ENCODE measurements at places on chromosomes 12 and 14.

GRCh38 chr12:57775563-57776246 is 3.3 kb downstream of the EEF1AKMT3 start:
- no peak for DNase-seq

- no peak for DNase-seq
Measured at GRCh38 chr12:124557518-124558223, 9.7 kb downstream of the NCOR2 start.

DNA sequence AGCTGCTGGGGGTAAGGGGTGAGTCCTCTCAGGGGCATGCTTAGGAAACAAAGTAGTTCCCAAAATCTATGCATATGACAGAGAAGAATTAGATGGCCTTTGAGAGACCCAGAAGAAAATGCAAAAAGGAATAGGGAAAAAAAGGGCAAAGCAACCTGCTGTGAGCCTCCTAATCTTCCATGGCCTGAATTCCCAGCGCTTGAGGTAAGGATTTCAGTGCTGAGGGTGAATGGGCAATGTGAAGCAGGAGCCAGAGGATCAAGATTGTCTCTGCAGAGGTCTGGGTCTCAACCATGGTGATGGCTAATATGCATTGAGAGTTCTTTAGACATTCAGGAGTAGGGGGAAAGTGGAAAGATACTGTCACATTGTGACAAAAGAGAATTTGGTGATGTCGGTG is 31.5 kb downstream of the GPR65 start:
- DNase-seq, result no peak

DNA sequence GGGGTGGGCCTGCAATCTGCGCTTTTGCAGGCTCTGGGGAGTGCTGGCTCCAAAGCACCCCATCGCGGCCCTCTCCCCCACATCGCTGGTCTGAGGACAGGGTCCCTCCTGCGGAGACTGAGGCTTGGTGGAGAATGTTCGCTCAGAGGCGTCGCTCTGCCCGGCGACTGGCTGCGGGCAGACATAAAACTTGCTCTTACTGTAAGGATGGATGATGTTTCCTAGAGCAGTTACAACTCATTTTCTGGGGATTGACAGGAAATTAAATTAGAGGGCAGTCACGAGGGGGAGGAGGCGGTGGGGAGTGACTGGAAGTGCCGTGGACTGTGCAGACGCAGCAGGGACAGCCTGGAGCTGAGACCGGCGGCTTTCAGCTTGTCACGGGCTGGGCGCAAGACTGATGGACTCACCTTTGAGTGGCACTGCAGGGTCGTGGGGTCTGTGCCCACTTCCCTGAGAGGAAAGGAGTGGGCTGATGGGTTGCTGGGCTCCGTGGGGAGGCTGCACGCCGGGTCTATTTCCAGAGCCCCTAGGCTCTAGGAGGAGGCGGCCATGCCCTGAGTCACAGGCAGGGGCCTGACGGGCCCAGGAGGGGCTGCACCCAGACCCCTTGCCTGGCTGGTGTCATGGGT is 32.8 kb downstream of the NOC4L start:
- no peak for DNase-seq

DNA sequence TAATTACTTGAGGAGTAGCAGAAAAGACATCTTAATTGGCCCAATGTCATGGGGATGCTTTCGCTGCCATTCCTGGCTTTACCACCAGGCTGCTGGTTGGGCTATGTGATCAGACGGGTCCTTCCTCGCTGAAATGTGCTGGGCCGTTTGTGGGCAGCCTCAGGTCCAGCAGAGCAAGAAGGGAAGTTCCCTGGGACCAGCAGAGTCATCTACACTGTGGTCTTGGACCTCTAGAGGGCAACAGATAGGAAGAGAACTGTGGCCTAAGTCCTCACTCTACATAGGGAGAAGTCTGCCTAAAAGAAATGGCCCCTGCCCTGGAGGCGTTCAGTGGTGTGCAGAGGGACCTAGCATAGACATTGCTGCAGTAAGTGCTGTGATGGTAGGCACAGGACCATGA is 10.9 kb downstream of the EVL start:
- no peak for DNase-seq

GRCh38 chr14:24418492-24418873 is 11.0 kb downstream of the CBLN3 start:
- no peak for DNase-seq

- no peak for DNase-seq
Measured at GRCh38 chr14:105102361-105102870, 37.2 kb upstream of the GPR132 start.

DNA sequence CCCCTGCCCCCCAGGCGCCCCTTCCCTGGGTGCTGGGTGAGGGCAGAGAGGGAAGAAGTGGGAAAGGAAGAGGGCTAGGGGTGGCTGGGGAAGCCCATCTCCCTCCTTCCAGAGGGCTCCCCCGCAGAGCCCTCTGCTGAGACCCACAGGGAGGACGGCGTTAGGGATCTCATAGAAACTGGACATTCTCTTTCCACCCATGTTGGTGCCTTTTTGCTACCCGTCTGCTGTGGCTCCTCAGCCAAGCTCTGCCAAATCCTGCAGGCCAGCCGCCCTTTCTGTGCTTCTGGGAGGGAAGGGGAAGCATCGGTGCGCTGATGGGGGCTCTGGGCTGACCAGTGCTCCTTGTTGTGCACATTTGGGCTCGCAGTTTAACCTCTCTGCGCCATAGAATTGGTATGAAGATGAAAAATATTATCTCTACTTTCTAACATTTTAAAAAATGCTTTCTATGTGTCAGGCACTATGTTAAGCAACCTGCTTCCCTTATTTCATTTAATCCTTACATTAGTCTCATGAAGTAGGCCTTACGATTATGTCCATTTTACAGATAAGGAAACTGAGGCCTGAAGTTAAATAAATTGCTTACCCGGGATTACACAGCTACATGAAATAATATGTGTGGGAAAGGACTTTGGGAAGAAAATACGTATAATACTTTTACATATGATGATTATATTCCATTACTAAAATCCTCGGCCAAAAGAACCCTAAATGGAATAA is 981 bp downstream of the SLC48A1 start:
- DNase-seq, result no peak

- no peak for DNase-seq
Measured at GRCh38 chr12:69243099-69244084, 4.0 kb downstream of the CPSF6 start.

GRCh38 chr14:52112336-52113018 is 43.6 kb upstream of the NID2 start:
- no peak for DNase-seq

DNA sequence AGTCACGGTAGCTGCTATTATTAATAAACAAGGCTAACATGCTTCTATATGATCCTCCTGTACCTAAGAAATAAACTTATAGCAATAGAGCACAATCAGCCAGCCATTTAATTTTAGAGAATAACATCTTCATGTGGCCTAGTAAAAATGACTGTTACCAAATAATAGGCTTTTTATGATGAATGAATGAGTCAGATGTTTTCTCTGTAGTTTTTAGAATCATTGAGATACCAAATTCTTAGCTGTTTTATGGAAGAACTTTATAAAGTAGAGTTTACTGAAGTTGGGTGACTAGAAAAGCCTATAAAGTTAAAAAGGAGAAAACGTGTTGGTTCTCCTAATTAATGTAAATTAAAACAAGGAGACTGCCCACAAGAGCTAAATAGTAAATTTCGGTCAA is 40.7 kb downstream of the WNK1 start:
- no peak for DNase-seq

DNA sequence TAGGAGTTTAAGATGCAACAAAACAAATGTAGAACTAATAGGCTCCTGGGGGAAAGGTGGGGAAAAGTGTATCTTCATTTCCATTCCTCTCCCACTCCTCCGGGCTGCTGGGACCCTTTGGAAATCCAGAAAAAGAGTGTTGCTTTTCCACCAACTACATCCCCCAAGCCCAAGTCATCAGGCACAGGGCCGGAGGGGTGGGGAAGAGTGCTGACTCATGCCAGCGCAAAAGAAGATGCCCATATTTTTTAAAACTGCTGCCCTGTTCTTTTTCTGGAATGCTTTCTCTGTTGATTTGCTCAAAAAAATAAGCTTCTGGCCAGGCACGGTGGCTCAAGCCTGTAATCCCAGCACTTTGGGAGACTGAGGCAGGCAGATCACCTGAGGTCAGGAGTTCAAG is 70.9 kb downstream of the TBK1 start:
- no peak for DNase-seq
